BJ (cell line): ENCODE measurements at places on chromosomes 11 and 22.

GRCh38 chr11:120514541-120515121, 3.1 kb downstream of the GRIK4 start:
- DNase-seq, result no peak

GRCh38 chr22:45823336-45823735, 151.7 kb downstream of the ATXN10 start:
- DNase-seq, result no peak

DNA sequence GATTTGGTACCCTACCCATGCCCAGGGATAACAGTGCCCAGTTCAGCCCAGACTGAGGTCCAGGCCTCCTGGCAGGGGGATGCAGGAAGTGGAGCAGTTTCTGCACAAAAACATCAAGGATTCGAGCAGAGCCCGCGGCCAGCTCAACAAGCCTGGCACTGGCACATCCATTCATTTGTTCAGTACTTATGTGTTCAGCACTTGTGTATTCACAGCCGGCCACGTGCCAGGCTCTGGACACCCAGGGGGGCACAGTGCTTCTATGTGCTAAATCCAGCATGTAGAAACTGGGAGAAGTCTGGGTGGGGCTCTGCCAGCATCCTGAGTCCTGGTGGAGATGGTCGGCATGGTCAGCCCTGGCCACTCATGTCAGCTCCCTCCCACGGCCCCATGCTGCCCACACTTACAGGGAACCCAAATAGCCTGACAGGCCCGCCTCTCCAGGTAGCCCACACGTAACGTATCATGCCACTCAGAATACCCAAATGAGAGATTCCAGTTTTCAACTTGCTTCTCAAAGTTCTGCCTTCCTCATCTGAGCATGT, 28.5 kb downstream of the LINC01488 start:
- no peak for DNase-seq

GRCh38 chr22:37681556-37682049, 4.5 kb upstream of the NOL12 start:
- no peak for DNase-seq

- no peak for DNase-seq
Observed at GRCh38 chr22:49483946-49484345, 343.7 kb downstream of the BRD1 start.

GRCh38 chr11:16799890-16800289, 61.4 kb downstream of the C11orf58 start:
- no peak for DNase-seq

DNA sequence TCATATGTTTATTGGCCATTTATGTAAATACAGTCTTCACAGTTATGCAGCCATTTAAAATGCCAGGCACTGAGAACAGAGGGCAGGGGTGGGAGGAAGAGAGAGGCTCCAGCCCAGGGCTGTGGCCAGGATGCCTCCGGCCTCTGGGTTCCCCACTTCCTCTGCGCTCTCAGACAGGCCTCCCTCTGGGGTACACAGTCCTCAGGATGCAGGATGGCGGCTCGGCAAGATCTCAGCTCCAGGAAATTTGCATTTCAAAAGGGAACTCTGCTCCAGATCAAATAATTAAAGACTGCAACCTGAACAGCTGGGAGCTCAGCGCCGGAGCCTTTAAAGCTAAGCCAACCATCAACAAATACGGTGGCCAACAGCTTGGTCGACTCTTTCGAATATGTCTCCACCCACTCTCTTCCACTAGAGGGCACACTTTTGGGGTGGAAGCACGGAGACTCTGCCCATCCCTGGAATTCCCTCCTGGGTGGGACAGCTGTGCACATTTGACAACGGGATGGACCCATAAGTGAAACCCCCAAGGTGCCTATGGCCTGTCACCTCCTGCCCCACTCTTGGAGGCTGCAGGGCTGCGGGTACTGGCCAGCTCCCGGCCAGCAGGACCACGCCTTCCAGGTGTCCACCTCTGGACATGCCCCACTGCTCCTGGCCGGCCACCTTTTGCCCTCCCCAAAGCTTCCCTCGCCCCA, 1044.7 kb downstream of the BRD1 start:
- no peak for DNase-seq
